Activated CD4-positive, alpha-beta T cell treated with anti-CD3 and anti-CD28 coated beads, Interleukin-2, amount 50 U/mL, for 48 hours (primary cell): ENCODE measurements at places on chromosomes 2 and 18.

GRCh38 chr2:186891185-186891621 is 42.2 kb upstream of the ZSWIM2 start:
- DNase-seq = no peak

DNA sequence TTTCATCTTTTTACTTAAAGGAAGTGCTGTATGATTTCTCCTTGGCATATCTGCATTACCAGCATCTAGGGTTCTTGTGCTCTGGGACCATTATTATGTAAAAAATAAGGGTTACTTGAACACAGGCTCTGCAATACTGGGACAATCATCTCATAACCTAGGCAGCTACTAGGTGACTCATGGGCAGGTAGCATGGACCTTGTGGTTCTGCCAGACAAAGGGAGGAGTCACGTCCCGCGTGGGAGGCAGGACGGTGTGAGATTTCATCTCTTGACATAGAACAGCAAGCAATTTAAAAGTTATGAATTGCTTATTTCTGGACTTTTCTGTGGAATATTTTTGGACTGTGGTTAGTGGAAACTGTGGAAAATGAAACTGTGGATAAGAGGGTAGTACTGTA is 34.1 kb downstream of the ASAP2 start:
- DNase-seq = peak; percentile 34

GRCh38 chr2:217256251-217256650 is 396.4 kb upstream of the TNP1 start:
- no peak for DNase-seq

DNA sequence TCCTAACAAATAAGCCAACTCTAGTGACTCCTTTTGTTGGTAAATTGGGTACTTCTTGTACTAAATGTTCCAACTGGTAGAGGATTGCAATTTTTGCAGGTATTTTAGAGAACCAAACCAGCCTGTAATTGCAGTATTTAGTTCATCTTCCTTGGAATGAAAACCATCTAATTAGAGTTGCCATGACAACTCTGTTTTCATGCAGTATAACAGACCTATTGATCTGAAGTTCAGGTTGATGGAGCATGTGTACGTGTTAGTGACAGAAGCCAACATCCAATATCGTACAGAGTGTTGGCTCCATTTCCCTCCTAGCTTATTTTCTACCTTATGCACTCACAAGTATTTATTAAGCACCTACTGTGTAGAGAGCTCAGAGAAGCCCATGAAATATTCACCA is 176.3 kb upstream of the FOSL2 start:
- DNase-seq = no peak

GRCh38 chr2:231117922-231118613 is 6.8 kb downstream of the HTR2B start:
- DNase-seq = no peak

DNA sequence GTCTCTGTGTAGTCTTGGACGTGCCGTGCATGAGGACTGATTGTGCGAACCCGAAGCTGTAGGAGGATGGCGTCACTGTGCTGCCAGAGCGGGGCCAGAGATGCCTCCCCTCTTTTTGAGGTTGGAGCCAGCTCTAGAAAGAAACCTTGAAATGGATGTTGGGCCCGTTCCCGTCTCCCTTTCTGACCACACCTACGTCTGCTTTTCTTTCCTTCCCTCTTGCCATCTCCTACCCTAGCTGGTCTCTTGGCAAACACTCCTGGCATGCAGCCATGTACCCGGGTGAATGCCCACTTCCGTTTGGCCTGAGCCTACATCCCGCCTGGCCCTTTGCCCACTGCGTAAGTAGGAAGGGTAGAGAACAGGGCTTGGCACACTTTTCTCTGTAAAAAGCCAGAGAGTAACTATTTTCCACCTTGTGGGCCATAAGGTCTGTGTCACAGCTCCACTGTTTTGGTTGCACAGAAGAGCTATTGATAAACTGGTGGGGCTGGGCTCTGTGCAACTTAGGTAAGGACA is 37.4 kb downstream of the SH3BP4 start:
- DNase-seq = no peak

DNA sequence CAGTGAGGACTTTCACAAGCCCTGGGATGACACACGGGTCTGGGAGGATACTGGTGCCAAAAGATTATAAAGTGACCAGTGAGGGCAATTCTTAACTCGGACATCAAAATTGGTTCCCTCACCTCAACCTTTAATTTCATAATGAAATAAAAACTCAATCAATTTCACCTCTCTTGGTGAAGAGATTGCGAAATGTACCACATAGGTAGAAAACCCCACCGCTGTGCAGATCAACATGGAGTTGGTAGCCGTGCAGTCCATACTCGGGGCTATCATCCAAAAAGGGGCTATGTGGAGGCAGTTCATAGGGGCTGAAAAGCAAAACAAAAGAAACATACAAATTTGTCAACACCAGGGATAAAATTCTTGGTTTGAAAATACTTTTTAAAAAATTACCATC is 24.4 kb downstream of the FBXO15 start:
- no peak for DNase-seq

DNA sequence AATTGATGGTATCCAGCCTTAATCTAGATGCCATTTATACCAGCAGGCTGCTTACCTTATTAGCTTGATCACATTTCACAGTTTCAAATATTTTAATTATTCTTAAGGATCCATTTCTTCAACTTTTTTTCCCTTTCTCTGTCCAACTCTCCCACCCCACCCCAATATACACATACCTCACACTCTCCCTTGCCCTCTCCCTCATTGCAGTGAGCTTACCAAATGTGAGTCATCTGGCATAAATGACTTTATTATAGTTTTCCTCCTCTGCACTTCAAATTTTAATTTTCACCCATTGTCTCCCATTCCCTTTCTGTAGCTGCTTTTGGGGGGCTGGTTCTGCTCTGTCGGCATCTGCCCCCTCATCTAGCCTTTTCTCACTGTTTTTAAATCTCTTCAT is 12.9 kb downstream of the HTR2B start:
- DNase-seq = no peak

GRCh38 chr2:15872854-15873253 is 67.5 kb upstream of the MYCN start:
- no peak for DNase-seq

DNA sequence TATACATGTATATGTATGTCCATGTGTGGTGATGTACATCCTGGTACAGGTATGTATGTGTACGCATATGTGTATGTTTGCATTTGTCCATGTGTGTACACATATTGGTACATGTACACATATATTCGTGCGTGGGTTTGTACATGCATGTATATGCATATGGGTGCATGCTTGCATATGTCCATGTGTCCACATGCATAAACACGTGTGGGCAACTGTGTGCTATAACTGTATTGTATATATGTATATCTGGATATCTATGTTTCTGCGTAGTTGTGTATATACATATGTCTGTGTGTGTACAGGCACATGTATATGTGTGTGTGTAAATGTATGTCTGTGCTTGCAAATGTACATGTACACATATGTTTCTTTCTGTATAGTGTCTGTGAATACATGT is 858.5 kb downstream of the CNTNAP5 start:
- DNase-seq = no peak

- peak; percentile 39 for DNase-seq
Measured at GRCh38 chr2:101306410-101306809, 2.1 kb downstream of the RNF149 start.

DNA sequence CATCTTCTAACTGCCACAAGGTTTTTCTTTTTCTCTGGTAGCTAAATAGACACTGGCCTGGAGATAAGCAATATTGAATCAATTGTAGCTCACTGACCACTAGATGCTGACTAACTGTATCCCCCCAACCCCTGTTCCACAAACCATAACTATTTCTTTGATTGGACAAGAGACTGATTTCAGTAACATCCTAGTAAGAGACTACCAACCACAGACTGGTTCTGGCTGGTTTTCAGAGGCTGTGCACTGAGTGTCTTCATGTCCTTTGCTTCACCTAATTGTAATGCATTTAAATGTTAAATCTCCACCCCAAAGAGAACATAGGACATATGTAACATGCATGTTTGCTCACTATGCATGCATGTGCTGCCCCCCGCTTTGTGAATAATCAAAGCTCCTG is 3.2 kb upstream of the AAK1 start:
- no peak for DNase-seq

GRCh38 chr2:51454177-51454576 is 422.2 kb upstream of the NRXN1 start:
- DNase-seq = no peak
